ENCODE measurements at places on chromosomes 16 and 17.

- no peak for DNase-seq
These were observed 861 bp downstream of the RAB11FIP3 start for GRCh38 chr16:426115-426905.

DNA sequence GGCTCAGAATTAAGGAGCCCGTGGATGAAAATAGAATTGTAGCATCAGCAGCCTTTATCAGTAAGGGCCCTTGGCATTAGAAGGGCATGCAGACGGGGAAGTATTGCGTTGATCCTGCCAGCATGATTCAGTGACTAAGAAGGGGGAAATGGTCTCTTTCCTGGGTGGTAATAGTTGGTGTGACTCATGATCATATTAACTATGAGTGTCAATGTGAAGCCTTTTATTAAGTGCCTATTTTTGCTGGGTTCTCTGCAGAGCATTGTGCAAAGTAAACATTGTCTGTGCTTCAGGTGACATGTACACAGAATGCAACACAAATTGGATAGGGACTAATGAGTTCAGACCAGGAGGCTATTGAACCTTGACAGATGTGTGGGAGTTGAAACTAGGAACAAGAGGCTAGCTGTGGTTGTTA lies 24.5 kb downstream of the RCVRN start:
- no peak for DNase-seq

DNA sequence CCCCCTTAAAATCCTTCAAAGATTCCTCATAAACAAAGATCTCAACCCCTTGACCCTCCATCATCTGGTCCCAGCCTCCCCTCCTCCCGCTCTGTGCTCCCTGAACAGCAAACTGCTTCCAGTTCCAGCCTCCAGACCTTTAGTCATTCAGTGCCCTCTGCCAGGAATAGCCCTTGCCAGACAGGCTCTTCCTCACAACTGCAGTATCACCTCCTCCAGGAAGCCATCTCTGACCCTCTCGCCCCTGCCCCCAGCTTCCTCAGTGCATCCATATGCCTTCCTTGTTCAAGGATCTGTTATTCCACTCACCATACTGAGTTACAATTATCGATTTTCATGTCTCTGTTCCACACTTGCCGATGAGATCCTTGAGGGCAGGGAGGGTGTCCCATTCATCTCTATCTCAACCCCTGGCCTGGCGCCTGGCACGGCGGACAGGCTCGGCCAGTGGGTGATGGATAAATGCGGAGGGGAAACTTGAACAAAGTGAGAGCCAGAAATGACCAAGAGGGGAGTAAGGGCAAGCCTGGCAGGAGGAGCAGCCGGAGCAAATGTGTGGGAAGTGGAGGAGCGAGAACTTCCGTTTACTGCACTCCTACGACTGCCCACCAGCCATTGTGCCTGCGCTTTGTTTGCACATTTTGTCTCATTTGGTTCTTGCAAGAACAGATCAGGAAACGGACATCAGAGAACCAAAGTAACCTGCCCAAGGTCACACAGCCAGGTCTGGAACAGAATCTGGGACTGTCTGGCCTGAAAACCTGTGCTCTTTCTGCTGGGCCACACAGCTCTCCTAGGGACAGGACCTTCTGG lies 2.0 kb upstream of the NXPH3 start:
- no peak for DNase-seq

DNA sequence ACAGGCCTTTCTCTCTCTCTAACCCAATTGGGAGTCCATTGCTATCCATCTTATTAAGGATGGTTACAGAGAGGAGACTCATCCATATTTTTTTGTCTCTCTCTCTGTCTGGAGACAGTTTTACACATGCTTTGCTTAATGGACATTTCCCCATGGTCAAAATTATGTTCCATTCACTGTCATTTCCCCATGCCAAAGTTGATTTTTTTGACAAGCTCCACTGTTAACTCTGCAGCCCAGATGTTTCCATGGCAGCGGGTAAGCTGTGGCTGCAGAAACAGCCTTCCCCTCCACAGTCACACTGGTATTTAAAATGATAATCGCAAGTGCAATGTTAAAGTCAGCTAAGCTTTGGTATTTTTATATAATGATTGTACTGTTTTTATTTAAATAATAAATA lies 63.9 kb upstream of the HLF start:
- DNase-seq = no peak

GRCh38 chr17:228951-229708 lies 47.7 kb upstream of the DOC2B start:
- DNase-seq = no peak

GRCh38 chr16:3580251-3580651 lies 3.0 kb upstream of the NLRC3 start:
- DNase-seq = no peak

DNA sequence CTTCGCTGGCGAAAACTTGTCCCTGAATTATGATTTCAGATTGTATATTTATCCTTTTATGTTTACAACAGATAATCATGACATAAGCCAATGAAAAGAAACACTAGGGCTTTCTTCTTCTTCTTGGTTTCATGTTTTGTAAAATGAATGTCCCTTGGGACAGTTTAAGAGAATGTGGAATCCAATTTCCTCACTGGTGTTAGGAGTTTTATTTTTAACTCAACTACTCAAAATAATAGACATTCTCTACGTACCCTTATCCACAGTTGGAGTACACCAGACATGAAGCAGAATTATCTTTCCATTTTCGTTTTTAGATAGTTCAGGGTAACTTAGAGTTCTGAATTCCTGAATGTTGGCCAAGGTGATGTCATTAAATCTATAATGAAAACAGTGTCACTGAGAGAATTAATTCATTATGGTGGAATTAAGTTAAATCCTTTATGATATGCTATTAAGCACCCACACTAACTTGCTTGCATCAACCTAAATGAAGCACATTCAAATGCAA lies 43.4 kb downstream of the IRX6 start:
- DNase-seq = no peak

DNA sequence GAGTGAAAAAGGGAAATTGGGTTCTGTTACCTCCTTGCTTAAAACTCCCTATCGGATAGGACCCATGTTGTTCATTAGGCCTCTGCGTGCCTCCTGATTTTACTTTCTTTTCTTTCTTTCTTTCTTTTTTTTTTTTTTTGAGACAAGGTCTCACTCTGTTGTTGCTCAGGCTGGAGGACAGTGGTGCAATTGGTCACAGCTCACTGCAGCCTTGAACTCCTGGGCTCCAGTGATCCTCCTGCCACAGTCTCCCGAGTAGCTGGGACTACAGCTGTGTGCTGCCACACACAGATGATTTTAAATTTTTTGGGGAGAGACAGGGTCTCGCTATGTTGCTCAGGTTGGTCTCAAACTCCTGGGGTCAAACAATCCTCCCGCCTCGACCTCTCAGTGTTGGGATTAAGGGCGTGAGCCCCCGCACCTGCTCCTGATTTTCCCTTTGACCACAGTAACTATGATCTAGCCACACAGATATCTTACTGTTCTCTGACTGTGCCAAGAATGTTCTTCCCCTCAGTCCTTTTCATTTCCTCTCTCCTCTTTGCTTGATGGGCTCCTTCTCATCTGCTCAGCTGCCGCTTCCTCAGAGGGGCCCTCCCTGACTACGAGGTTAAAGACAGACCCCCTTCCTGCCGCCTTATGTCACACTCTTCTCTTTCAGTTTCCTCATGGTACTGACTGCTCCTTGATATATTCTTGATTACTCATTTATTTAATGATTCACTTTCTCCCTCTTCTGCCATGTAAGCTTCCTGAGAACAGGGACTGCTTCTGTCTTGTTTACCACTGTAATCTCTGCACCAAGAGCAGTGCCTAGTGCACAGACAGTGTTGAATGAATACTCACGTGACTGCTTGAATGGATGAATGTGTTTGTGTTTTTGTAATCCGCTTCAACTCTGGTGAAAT lies 44.3 kb downstream of the LCMT1 start:
- DNase-seq = no peak

- DNase-seq = no peak
These were observed 3.5 kb upstream of the EZH1 start for GRCh38 chr17:42748202-42748907.

DNA sequence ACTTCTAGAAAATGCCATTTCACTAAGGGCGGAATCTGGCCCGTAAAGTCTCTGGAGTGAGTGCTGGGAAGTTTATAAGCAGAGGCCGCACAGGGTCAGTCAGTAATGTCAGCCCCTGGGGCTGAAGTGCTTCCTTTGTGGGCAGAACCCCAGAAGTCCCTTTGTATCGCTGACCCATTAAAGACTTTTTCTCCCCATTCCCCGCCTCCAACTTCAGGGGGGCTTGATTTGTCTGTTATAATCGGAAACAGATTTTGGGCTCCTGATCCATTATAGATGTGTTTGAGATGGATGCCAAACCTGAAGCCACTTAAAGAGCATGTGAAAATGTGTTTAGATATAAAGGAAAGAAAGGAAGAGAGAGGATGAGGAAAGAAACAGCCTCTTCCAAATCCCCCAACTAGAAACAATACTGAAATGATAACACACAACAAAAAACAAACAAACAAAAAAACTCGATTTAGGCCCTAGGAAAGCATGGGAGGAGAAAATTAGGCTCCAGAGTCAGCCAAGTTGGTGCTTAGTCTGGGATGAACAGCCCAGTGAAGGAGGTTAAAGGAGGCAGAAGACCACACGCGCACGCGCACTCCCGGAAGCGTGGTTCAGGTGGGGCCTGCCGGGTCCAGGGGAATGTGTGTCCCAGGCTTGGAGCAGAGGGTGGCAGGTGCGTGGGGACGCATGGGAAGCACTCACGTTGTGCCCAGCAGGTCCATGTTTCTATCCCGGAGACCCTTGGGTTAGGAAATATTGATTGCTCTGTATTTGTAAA lies 27.1 kb downstream of the MSI2 start:
- DNase-seq = no peak

DNA sequence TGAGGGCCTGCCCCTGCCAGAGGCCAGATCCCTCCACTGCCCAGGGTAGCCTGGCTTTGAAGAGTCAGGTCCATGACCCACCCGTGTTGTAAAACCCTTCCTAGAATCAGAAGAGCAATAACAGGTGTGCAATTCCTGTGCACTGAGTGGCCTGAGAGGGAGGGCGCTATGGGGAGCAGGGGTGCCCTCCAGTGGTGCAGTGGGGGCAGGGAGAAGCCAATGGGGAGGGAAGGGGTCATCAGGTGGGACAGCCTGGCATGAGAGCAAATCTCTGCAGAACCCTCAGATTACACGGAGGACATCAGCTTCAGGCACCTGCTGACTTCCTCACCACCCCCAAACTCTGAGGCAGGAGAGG lies 72.9 kb upstream of the ZNF469 start:
- DNase-seq = no peak

GRCh38 chr17:61412860-61413660 lies 13.4 kb downstream of the TBX2 start:
- peak; percentile 35 for DNase-seq
